ENCODE measurements at places on chromosomes 4 and X.

DNA sequence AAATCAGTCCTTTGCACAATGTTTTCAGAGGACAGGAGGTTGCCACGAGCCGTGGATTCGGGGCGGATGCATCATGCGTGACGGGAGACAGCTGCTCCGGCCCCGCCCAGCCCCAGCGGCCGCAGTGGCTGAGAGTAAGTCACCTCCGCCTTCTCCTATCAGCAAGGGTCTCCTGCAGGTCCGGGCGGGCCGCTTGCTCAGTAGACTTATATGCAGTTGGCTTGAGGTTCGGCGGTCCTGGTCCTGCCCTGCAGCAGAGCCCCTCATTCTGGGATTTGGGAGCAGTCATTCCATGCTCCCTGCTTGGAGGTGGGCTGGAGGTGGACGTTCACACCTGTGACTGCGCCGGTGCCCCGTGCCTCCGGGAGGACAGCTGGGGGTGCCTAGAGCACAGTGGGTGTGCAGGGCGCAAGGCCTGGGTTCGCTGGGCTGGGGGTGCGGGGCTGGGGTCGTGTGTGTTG, 86.3 kb upstream of the ADRA2C start:
- no peak for DNase-seq

GRCh38 chr4:10461091-10461849, 4.0 kb upstream of the ZNF518B start:
- DNase-seq: no peak

GRCh38 chrX:148426467-148426866, 74.0 kb upstream of the AFF2 start:
- no peak for DNase-seq

DNA sequence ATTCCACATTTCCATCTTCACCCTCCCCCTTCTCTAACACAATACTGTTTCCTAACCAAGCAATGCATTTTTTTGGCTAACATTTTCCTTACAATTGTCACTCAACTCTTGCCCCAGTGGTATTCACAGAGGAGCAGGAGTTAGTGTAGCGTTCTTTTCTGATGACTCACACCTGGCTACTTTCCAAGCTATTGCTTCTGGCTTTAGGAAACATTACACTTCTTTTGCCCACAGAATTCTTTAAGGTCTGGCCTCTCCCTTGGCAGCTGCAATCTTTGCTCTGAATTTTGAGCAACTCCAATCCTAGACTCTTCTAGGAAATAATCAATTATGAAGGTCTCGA, 27.5 kb upstream of the PDGFC start:
- peak; percentile 94 for DNase-seq

GRCh38 chrX:4638036-4638435, 924.6 kb upstream of the PRKX start:
- DNase-seq: no peak

DNA sequence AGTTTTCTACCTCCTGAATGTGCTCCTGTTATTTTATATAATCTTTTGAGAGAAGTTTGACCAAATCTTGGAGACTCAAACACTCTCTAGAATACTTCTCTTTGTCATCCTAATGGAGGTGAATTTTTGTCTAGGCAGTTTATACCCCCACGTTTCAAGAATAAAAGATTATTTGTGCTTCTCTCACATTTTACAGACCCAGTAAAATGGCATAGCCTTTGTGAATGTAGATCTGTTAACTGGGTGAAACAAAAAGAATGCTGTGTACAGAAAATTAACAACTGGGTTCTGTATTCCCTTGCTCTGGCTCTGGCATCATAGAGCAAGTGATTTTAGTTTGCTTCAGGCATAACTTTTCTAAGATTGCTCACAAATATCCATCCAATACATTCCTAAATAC, 26.1 kb downstream of the GASK1B start:
- no peak for DNase-seq

GRCh38 chr4:185868983-185869382, 57.0 kb upstream of the SORBS2 start:
- DNase-seq: no peak

- no peak for DNase-seq
Observed at GRCh38 chr4:169040559-169041261, 30.7 kb upstream of the CBR4 start.

- no peak for DNase-seq
Observed at GRCh38 chr4:108372681-108373080, 203.9 kb upstream of the LEF1 start.

DNA sequence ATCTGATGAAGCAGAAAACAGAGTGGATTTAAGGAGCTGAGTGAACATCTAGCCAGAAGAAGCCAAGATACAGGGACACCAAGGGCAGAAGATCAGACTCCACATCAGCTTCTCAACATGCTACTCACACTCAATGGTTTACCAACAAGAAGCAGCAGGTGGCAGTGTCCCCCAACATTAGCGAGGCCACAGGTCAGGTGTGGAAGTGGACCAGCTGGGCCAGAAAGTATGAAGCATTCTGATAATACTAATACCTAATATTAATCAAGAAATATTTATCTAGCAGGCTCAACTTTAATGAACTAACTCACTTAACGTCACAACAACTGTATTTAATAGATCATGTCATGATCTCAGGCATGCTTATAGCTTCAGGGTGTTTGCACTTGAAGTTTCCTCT, 73.4 kb upstream of the TTC29 start:
- peak; percentile 47 for DNase-seq

DNA sequence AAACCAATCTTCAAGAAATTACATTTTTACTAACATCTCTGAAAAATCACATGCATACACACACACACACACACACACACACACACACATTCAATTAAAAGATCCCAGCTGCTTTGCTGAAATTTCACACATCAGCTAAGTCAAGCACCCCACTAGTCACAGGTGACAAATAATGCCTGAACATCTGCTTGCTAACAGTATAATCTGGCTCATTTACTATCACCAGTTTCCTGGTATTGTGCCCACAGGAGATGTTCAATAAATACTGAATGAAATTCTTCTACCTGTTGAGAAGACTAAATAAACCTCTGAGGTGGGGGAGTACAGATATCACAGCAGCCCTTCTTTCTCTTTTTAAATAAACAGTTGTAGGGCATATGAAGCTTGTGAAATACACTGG, 994.0 kb downstream of the ARAP2 start:
- DNase-seq: no peak

DNA sequence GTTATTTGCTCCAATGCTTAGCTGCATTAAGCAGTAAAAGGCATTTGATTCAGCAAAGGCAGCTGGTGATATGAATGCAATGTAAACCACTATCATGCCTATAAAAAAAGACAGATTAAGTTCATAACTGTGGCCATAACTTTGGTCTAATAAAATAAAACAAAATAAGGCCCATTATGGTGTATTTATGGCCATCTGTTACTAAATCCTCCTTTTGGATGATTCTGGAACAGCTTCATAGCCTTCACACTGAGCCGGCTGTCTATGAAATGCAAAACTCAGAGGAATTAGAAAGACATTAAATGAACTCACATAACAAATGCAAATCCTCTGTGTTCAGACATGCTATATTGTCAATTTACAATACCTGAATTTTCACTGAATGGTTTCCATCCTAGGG, 223.7 kb upstream of the FAT4 start:
- DNase-seq: no peak

GRCh38 chrX:37701588-37701987, 16.0 kb downstream of the XK start:
- DNase-seq: no peak

DNA sequence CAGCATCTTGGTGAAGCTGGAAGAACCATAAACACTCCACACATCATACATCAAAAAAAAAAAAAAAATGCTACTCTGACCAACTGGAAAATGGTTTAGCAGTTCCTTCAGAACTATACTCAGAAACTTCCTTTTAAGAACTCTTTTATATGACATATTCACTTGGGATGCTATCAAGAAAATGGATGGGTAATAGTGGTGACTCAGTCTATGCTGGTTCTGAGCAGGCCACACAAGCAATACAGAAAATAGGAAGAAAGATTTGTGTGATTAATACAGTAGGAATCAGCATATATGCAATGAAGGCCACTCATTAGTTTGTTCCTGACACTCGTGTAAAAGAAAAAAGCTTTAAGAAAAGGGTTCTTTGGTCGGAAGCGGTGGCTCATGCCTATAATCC, 123.5 kb upstream of the FAT4 start:
- DNase-seq: peak; percentile 73

DNA sequence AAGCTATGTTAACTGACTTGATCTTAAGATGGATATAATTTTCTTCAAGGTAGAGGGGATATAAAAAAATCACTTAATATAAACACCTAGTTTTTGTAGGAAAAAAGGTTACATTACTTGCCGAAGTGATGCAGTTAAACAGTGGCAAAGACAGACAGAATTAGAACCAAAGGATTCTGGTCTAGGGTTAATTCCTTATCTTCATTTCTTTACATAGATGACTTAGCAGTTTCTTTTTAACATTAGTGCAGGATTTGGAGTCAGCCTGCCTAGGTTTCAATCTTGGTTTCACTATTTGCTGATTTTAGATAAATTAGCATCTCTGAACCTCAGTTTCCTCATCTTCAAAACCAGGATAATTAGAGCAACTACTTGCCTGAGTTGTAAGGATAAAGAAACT, 14.3 kb downstream of the ZAR1 start:
- DNase-seq: no peak

DNA sequence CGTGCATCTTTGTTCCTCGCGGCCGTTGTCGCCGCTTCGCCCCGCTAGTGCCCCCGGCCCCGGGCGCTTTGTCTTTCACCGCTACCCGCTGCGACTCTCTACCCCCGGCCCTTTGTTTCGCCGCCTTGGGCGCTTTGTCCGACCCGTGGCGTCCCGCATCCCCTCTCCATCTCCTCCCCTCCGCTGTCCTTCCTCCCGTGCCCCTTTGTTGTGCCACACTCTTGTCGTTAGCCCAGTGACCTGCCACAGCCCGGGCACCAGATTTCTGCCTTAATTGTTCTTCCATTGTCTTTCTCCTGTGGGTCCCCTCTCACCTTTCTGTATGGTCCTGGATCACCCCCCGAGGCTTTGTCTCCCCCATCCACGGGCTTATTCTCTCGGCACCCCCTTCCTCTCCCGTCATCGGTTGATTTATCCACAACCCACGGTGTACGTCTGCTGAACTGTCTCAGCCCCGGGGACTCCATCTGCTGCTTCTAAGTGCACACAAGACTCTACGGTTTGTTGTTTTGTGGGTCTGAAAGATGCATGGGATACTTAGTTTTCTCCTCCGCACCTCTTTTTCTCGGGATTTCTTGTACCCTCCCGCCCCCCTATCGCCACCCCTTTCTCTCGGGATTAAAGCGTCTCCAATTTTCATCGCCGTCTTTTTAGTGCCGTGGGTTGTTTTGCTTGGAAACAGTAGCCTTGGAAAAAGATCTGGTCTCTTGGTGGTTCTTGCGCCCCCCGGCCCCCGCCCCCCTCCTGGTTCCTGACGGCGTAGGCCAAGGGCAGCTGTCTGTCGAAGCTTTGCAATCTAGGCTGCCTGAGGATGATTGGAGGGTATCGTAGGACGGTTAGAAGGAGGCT, 783 bp downstream of the RBPJ start:
- no peak for DNase-seq

GRCh38 chrX:51824061-51824460, 69.4 kb upstream of the MAGED1 start:
- no peak for DNase-seq

DNA sequence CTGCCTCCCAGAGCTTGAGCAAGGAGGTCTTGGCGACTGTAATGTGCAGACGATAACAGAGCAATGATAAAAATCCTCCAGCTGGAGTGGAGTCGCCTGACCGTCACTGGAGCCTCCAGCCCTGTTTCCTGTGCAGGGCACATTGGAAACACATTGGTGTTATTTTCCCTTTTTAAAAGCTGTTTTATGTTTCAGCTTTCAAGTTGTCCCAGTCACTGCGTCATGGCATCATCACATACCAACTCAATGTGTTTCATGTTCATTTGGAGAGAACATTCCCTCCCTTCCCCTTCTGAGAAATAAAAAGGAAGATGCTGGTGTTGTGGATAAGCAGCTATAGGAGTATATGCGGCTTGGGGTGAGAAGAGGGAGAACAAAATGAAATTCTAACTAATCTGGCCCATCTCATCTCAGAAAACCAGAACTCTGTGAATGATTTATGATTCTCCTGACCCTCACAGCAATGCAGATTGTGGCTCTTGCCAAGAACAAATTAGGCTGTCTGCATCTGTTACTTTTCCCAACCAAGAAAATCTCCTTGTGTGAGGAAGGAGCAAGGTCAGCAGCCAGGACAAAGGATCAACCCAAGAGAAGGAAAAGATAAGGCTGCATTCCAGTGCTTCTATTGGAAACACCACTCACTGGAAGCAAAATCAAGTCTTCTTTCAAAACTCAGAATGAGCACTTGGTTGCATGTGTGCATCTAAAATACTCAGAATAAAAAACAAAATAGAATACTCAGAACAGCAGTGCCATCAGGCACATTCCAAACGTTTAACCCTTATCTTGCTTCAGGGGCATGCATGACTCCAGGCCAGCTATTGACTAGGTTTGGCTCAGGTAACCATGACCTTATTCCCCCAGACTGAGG, 134.4 kb downstream of the RASL11B start:
- DNase-seq: peak; percentile 24

- no peak for DNase-seq
Observed at GRCh38 chrX:46461660-46462191, 83.5 kb downstream of the ZNF674 start.

- no peak for DNase-seq
Observed at GRCh38 chrX:77622233-77622632, 163.8 kb downstream of the ATRX start.

- no peak for DNase-seq
Observed at GRCh38 chrX:48975541-48975940, 3.9 kb upstream of the KCND1 start.

DNA sequence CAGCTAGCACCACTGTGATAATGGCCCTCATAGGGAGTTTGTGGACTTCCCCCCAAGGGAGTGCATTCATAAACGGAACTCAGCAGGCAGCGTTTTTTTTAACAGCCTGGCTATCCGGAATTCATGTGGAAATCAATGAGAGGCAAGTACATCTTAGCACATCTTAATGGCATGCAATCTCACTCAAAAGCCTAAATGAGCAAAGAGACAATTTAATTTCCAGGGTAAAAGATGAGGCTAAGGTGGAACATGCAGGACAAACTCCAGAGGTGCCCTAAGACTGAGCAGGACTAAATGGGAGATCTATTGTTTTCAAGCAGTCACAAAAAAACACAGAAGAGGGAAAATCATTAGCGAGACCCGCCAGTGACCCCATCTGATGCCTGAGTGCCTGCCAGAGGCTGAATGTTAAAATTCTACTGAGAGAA, 243.5 kb upstream of the KCNIP4 start:
- DNase-seq: no peak

DNA sequence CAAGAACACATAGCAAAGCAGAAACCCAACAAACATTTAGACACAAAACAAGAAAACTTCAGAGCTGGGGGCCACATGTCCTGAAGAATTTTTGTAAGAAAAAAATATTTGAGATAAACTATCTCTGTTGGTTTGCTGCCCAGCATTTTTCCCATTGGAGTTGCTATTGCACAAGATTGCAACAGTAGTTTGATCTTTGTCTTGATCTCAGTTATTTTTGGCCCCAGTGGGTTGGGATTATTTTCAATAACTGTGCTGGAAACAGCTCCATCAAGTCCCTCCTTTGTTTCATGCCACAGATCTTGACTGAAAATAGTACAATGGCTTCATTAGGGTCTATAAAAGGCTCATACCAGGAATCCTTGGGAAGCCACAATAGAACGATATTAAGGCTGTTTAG, 103.8 kb upstream of the RAI2 start:
- no peak for DNase-seq

GRCh38 chr4:122234686-122235085, 82.6 kb downstream of the BLTP1 start:
- no peak for DNase-seq

GRCh38 chr4:95516528-95517017, 32.2 kb downstream of the UNC5C start:
- no peak for DNase-seq
